ENCODE measurements at places on chromosomes 1 and 21.

DNA sequence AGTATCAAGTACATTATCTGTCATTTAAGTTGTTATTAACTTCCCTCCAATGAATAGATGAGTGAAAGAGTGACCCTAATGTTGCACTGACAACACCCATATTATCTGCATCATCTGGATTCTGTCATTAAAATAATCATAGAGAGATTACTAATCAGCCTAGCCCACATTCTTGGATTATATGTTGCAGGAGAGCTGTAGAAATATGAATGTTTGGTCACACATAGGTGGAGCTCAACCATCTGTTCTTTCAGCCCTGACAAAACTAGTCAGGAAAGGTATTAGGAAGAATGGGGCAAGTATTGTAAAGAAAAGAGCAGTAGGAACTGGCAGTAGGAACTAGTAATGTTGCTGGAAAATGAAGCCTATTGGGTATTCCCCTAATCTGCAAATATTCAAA lies 15.4 kb downstream of the FLG2 start:
- DNase-seq, result no peak

- no peak for DNase-seq
Observed at GRCh38 chr1:31855038-31855845, 39.4 kb upstream of the SPOCD1 start.

- DNase-seq, result no peak
Observed at GRCh38 chr1:183043872-183044854, 20.9 kb downstream of the LAMC1 start.

- no peak for DNase-seq
Observed at GRCh38 chr1:33718186-33718585, 145.7 kb upstream of the HMGB4 start.

GRCh38 chr1:157732755-157733154 lies 32.2 kb upstream of the FCRL3 start:
- DNase-seq, result no peak

GRCh38 chr21:38438462-38438893 lies 59.8 kb downstream of the ERG start:
- DNase-seq, result no peak

GRCh38 chr1:109274533-109275476 lies 8.1 kb downstream of the PSRC1 start:
- DNase-seq, result no peak

DNA sequence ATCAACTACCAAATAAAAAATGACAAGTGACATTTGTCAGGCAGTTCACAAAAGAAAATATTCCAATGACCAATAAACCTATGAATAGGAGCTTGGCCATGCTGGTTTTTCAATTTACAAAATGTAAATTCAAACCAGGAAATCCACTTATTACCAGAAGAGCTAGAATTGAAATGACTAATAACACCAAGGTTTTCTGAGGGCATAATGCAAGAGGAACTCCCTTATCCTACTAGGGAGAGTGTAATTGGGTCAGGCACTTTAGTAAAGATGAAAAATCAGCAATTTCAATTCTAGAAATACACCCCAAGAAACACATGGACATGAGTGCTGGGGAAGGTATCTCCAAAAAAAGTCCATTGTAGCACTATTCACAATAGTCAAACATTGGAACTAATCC lies 16.7 kb upstream of the TIAM1 start:
- DNase-seq, result no peak

All from stimulated activated CD8-positive, alpha-beta memory T cell treated with anti-CD3 and anti-CD28 coated beads, Interleukin-2, amount 100 ng/mL, for 1 hour (primary cell).